ENCODE measurements at places on chromosomes 1 and 21.

- no peak for DNase-seq
Measured at GRCh38 chr1:109610609-109611307, 8.7 kb downstream of the GNAT2 start.

- DNase-seq = no peak
Measured at GRCh38 chr1:16289959-16290358, 53.0 kb upstream of the CPLANE2 start.

- DNase-seq = no peak
Measured at GRCh38 chr1:108179018-108179417, 21.1 kb downstream of the SLC25A24 start.

DNA sequence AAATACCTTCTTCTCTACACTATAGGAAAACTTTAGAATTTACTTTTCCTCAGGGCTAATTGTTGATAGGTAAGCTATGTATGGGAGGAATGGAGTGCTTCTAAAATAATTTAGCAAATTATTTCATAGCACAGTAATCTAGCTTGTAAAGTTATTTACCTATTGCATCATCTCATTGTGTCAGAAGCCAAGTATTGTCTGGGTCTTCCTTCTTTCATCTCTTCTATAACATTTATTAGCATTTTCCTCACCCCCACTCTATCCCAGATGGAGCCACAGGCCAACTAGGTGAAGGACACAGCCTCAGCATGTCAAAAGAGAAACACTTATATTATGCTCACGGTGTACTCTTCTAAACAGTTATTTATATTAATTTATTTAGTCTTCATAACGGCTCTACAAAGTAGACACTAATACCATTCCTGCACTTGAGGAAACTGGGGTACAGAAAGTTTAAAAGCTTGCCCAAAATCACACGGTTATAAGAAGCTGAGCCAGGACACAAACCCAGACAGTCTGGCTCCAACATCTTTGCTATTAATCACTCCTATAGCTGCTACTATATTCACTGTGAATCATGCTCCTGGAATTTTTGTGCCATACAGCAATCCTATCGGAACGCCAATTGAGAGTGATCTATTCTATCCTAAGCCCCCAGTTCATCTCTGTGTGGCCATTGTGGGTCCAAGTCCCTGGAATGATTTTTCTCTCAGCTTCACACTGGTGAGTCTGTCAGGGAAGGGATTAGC, 43.1 kb downstream of the OR10J5 start:
- DNase-seq = no peak

- no peak for DNase-seq
Measured at GRCh38 chr1:107793896-107794453, 171.0 kb downstream of the VAV3 start.

- DNase-seq = no peak
Measured at GRCh38 chr21:45556645-45557615, 14.7 kb upstream of the SLC19A1 start.

DNA sequence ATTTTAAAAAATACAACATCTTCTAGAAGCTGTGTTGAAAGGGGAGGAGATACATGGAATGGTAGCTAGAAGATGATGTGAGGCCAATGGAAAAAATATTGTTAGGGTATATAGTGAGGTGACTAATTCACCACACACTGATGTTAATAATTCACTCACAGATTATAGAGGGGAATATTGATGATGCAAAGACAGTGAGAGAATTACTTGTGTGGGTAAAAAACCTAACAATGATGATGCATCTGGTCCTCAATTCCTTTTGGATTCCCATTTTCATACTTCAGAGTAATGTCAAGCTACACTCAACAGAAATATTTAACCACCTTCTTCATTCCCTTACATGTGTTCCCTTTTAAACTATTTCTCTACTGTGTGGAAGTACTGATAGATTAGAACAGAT, 169.5 kb upstream of the DPYD start:
- no peak for DNase-seq

DNA sequence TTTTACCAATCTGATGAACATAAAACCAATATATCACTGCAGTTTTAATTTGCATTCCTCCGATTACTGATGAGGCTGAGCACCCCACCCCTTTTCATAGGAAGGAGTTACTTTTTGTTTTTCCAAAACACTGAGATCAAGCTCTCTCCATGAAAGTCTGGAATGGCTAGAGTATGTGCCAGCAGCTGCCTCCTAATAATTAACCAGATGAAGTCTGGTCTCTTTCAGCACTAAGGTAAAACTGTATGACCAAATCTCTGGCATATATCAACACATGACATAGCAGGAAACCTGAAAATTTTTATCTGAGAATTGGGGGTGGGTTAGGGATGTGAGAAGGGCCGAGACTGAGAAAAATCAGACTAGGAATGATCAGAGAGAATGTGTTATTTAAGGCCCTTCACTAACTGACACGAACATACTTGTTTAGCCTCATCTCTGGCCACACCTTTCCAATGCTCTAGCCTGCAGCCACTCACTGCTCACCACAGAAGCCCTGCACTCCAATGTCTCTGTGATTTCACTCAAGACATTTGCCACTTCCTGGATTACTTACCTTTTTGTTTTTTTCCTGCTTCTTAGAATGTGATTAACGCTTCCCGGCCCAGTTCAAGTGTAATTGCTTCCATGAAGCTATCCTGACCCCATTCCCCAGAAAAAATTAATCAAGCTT, 34.7 kb downstream of the WASF2 start:
- DNase-seq = no peak

All from NCI-H2029 (cell line).